ENCODE measurements at places on chromosomes 11 and 22. TPM values are rescaled to one million over a fixed set of nuclear protein-coding genes. Genes with fewer than 3 reads are reported as not detected.

SCGB2A2 gene
- total RNA-seq = not detected

VSIG10L2 gene
- not detected for total RNA-seq

MS4A10 gene
- not detected for total RNA-seq

CSNK2A3 gene
- total RNA-seq = 2.1 TPM

USH1C gene
- not detected for total RNA-seq

TMEM45B gene
- total RNA-seq = not detected

OR5I1 gene
- total RNA-seq = not detected

POU2AF3 gene
- total RNA-seq = 2.3 TPM

CHRM1 gene
- total RNA-seq = not detected
